Fibroblast of upper back skin (primary cell): ENCODE measurements at places on chromosomes 3 and 15.

- DNase-seq, result peak; percentile 66
These were observed 1.2 kb upstream of the LMCD1 start for GRCh38 chr3:8500319-8500988.

DNA sequence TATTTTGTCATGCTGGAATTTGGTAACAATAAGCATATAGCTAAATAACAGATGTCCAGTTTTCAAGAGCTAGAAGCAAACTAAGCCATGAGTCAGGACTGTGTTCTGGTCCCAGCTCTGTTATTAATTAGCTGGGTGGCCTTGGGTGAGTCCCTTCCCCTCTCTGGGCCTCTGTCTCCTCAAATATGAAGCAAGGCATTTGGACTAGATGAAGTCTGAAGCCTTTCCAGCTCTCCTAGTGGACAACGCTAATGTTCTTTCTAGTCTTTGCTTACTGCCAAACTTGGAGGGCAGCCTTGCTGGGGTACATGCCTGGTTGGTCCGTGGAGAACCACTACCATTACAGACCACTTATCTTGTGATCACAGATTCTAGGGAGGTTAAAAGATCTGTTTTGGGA lies 127.6 kb downstream of the DUT start:
- DNase-seq, result peak; percentile 34

DNA sequence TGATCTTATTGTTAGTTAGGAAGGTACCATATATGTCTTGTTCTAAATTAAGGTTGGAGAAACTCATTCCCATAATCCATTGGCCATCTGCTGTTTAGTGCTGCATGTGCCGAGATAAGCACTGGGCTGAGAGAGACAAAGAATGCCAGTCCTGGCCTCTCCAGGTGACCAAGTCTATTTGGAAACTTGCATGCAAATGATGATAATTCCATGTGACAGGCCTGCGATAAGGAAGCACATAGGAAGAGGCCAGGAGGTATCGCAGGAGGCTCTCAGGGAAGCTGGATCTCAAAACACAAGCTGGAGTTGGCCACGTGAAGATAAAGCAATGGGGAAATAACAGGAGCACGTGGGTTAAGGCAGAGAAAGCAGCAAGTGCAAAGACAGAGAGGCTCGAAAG lies 39.7 kb downstream of the MYO5C start:
- no peak for DNase-seq

- no peak for DNase-seq
These were observed 2.4 kb upstream of the STT3B start for GRCh38 chr3:31530039-31530959.

GRCh38 chr3:120659285-120659684 lies 22.8 kb downstream of the HGD start:
- no peak for DNase-seq

DNA sequence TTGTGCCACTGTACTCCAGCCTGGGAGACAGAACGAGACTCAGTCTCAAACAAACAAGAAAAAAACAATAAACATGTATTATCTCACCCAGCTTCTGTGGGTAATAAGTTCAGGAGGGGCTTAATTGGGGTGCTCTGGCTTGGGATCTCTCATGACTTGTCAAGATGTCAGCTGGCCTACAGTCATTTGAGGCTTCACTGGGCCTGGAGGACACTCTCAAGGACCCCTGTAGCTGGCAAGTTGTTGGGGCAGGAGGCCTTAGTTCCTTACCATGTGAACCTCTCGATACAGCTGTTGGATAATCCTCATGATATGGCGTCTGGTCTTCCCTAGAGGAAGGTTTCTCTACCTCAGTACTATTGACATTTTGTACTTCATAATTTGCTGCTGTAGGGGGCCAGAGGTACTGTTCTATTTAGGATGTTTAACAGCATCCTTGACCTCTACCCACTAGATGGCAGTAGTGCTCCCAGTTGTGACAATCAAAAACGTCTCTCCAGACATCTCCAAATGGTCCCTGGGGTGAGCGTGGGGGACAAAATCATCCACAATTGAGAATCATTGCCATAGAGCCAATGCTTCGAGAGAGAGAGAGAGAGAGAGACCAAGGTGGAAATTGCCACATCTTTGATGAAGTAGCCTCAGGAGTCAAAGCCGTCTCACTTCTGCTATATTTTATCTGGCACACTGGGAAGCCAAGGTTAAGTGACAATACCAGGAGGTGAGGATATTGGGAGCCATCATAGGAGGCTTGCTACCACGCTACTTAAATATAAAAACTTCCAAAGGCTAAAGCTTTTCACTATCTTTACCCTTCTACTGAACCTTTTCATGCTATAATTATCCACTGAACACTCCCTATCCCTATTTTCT lies 23.9 kb upstream of the SLTM start:
- peak; percentile 65 for DNase-seq

DNA sequence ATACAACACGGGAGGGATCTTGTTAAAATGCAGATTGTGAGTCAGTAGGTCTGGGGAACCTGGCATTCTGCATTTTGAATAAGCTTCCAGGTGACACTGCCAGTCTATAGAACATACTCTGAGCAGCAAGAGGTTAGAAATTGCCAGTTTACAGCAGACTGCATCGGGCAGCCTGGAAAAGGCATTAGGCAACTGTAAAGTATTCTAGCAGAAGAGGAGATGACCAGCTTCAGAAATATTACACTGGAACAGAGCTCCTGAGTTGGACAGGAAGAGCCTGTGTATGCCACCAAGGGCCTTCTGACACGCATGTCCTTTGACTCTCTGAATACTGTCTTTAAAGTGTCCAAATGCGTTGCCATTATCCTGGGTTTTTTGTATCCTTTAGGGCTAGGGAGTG lies 2.5 kb upstream of the ACAN start:
- DNase-seq, result no peak

DNA sequence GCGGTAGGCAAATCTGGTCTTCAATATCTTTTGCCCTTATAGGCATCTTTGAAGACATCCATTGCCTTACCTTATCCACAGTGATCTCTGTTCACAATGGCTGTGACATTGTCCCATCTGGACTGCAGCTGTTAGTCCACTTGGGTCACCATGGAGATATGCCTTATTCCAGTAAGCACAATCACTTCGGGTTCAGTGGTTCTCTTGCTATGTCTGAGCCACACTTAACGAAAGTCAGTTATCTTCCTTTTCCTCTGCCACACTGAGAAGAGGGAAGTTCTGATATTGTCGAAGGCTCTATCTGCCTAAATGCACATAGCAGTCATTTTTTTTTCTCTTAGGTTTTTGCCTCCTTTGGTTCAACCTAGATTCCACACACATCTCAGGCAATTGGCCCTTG lies 119.0 kb upstream of the SATB1 start:
- no peak for DNase-seq

- no peak for DNase-seq
These were observed 11.0 kb upstream of the PP2D1 start for GRCh38 chr3:20022954-20023622.

DNA sequence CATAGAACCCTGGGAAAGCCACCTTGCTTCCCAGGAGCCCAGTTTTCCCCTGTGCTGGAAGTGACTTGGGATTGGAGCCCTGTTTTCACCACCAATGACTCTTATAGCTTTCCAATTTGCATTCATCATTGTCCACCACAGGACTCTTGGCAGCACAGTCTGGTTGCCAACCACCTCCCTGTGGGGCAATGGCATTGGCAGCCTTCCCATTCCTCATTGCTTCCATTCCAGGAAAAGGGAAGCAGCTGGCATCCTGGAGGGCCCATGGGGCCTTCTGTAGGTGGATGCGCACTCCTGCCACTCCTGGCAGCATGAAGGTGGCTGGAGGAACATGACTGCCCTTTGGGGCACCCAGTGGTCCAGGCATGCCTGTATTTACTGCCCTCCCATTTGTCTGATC lies 57.7 kb downstream of the FEM1B start:
- no peak for DNase-seq

- peak; percentile 63 for DNase-seq
These were observed 59.4 kb downstream of the TMEM44 start for GRCh38 chr3:194573680-194574437.

GRCh38 chr15:75712668-75713337 lies at the start of gene CSPG4:
TSS of gene CSPG4 (minus strand) at chr15:75712848. CDS start at chr15:75712755, 93 bp downstream.
- DNase-seq, result peak; percentile 70

- DNase-seq, result peak; percentile 9
These were observed 3.4 kb upstream of the MGLL start for GRCh38 chr3:127825756-127826155.

- no peak for DNase-seq
These were observed 396.0 kb upstream of the C2CD4B start for GRCh38 chr15:62561059-62561519.

DNA sequence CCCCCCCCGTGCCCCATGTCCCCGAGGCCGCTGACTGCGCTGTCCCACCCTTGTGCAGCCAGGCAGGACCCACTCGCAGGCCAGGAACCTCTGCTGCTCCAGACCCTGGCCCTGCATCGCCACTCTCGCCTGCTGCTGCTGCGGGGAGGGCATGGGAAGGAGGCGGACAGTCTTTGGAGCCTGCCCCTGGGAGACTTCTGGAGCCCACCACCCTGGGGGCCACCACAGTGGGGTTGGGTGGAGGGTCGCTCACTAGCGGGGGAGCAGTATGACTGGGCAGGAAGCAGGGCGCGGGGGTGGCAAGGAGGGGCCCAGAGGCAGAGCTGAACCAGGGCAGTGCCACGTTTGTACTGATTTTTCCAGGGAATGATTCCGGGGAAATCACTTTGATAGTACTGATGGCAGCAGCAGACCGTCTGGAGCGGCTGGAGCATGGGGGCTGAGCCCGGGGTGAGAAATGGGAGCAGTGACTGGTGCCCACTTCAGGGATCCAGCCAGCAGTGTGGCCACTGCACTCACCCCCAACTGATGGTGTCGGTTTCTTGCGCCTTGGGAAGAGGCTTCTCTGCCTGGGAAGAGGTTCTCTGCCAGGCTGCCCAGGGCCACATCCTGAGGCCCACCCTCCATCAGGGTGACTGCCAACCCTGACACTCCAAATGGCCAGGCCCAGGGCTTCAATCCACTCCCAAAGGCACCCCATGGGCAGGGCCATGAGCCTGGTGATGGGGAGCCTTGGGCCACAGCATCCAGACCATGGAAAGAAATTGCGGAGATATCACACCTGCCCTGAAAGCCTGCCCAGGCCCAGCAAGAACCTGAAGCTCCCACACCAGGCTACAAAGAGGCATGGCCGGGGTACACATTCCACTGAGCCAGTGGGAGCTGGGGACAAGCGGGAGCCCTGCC lies 53.7 kb downstream of the LSAMP start:
- DNase-seq, result no peak

DNA sequence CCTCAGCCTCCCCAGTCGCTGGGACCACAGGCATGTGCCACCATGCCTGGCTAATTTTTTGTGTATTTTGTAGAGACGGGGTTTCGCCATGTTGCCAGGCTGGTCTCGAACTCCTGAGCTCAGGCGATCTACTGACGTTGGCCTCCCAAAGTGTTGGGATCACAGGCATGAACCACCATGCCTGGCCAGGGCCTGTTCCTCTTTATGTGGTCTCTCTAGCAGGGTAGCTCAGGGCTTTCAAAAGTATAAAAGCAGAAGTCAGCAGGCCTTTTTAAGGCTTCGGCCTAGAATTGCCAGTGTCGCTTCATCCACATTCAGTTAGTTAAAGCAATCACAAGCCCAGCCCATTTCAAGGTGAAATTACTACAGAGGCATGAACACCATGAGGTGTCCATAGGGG lies 7.6 kb downstream of the VHL start:
- DNase-seq, result no peak

- DNase-seq, result no peak
These were observed 290.8 kb upstream of the LRRFIP2 start for GRCh38 chr3:37465174-37465573.

DNA sequence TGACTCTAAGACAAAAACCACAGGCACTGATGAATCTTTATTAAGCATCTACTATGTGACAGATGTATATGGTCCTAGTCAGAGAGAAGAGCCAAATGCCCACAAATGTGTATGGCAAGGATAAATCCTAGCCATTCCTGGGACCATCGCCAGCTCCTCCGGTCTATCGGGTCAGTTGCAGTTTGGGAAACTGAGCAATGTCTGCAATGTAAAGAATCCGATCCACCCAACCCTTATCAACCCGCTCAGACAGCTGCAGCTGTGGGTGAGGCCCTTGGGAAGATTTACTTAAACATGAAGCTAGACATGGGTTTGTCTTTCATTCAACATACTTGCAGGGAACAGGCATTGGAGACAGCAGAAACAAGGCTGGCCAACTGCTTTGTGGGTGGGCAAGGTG lies 40.5 kb upstream of the CDV3 start:
- peak; percentile 85 for DNase-seq

- no peak for DNase-seq
These were observed 781 bp upstream of the NAALADL2 start for GRCh38 chr3:174858353-174858752.

- DNase-seq, result no peak
These were observed 43.5 kb upstream of the MBNL1 start for GRCh38 chr3:152225201-152225600.

GRCh38 chr3:52527732-52528585 lies 5.7 kb downstream of the NT5DC2 start:
- DNase-seq, result no peak

DNA sequence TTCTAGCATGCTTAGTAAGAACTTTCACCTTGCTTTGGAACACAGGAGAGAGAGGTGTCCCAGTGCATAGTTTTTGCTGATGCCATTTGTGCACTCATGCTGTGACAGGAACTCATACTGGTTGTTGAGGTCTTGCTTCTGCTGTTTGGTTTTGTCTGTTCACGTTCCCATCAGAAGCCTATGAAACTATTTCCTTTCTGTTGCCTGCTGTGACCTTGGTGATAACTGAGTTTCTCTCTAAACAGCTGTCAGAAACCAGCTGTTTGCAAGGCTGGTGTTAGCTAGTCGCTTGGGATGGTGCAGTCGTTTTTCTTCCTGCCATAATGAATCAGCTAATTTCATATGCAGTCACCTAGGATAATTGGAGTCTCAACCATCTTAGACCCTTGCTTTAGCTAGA lies 724.1 kb downstream of the GRM7 start:
- DNase-seq, result no peak

- DNase-seq, result no peak
These were observed 14.9 kb upstream of the PSTPIP1 start for GRCh38 chr15:76979996-76980520.

DNA sequence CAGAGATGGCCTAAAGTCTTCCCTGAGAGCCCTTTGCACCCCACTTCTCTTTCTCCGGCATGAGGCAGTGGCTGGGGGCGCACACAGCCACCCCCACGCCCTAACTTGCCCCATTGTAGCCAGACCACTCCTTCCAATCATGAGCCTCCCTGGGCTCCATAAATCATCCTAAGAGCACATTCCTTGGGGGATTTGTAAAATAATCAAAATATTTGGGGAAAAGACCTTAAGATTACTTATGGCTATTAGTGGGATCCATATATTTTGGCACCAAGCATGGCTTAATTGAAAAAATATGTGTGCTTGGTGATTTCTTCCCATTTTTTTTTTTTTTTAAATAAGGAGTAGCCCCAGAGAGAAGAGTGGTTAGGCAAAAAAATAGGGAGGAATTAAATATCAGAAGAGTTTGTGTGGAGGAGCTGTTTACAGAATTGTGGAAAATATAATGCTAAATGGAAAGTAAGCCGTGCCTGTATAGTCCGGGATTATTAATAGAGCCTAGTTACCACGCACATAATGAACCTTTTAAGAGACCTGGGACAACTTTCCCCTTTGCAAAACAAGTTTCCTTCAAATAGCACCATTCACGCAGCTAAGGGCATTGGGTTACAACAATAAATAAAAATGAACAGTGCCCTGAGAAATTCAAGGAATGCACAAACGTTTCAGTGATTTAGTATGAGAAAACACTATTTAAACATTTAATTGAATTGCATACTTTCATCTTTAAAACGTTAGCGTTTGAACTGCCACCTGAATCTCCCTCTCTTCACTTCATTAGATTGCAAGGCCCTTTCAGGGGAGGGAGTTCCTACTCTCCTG lies 46.1 kb downstream of the SMAD6 start:
- DNase-seq, result peak; percentile 83
